ENCODE measurements at places on chromosomes 5 and 9. TPM values are rescaled to one million over a fixed set of nuclear protein-coding genes. Genes with fewer than 3 reads are reported as not detected.

ORM2 gene
- total RNA-seq = not detected

GRCh38 chr9:1880038-1880565, 135.0 kb upstream of the SMARCA2 start:
- no peak for DNase-seq

- no peak for DNase-seq
Measured at GRCh38 chr9:87223392-87224246, 274.0 kb upstream of the DAPK1 start.

DNA sequence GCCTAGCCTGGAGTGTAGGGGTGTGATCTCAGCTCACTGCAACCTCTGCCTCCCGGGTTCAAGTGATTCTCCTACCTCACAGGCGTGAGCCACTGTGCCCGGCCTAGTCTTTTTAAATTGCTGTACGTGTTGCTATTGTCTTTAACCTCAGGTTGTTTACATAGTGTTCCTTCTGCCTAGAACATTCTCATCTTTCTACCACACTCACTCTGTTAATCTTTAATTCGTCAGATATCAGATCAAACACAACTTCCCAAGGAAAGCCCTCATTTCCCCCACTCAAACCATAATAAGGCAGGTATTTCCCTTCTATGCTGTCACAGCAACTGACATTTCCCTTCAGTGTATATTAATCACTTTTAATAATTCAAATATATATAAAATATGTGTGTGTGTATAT, 1310.0 kb upstream of the C9orf72 start:
- no peak for DNase-seq

OSMR gene
- 9.1 TPM for total RNA-seq

DNA sequence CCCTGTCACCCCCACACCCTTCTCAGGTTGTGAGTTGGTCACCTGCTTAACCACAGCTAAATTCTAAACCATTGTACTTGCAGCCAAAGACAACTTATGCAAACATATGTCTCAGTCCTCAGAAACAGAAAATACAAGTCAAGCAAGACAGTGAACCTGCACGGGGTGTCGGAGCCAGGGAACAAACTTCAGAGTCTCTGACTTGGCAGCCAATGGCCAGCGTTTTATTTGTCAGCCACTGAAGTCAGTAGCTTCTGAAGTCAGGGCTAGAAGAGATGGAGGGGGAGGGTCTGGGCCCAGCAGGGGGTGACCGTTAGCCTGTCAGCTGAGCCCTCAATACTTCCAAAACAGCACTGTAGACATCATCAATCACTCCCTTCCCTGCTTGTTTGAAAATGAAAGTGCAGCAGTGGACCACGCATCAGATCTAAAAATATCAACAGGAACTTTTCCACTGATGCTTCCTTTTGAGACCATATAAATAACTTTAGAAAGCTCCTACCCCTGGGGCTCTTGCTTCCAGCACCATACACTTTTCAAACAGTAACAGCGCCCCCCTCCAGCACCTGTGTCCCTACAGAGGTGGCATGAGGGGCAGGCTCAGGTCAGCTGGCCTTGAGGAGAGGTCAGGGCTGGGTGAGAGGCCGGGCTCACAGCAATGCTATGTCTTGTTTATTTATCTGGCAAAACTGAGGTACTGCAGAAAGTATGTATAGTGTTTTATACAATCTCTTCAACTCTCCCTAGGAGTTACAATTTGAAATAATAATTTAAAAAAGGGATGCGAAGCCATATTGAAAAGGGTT, 142.5 kb downstream of the ACER2 start:
- peak; percentile 4 for DNase-seq

GRCh38 chr9:79116041-79116440, 455.7 kb upstream of the TLE4 start:
- peak; percentile 15 for DNase-seq

- no peak for DNase-seq
Measured at GRCh38 chr9:113522419-113522818, 58.9 kb downstream of the RGS3 start.

EXOSC3 gene
- total RNA-seq = 28.6 TPM

DNA sequence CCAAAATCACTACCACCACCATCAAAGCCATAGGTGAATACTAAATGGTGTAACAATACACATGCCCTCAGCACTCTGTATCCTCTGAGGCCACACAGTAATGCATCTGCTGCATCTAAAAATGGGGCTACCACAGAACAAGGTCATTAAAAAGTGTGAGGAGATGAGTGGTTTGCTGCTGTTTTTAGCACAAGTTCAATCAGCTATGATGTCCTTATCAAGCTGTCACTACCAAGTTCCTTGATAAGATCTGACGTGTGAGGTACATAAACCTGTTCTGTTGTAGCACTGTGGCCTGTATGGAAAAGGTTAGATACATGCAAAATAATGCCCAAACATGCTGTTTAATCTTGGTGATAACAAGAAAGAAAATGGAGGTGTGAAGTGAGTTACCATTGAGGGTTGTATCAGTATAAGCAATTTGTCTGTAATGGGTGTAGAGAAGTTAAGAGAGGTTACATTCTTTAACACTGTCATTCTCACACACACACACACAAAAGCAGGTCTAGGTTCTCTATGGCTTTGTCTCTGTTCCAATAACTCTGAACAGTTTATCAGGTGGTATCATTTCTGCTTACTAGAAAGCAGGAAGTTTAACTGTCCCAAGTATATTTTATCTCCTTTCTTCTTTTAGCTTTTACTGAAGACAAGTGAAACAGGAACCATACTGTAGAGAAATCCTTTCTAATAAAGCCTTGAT, 252.9 kb downstream of the CWC27 start:
- no peak for DNase-seq

- no peak for DNase-seq
Measured at GRCh38 chr9:107358986-107359385, 75.9 kb downstream of the RAD23B start.

DNA sequence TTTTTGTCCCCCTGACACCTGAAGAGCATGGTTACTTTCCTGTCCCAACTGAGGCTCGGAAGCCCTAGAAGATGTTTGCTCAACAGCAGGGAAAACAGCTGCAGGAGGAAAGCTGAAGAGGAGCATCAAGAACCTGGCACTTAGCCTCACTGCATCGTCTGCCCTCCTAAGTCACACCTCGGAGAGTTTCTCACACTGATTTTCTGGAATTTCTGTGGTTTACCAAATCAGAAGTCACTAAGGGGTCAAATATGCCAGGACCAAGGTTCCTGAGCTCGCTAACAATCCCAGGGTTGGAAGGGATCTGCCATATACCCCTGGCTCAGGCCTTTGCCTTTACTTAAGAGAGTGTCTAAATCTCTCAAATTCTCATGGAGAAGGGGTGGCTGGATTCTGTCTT, 5.3 kb downstream of the IL12B start:
- DNase-seq = no peak

- DNase-seq = no peak
Measured at GRCh38 chr5:370959-371810, 49.7 kb downstream of the AHRR start.

DNA sequence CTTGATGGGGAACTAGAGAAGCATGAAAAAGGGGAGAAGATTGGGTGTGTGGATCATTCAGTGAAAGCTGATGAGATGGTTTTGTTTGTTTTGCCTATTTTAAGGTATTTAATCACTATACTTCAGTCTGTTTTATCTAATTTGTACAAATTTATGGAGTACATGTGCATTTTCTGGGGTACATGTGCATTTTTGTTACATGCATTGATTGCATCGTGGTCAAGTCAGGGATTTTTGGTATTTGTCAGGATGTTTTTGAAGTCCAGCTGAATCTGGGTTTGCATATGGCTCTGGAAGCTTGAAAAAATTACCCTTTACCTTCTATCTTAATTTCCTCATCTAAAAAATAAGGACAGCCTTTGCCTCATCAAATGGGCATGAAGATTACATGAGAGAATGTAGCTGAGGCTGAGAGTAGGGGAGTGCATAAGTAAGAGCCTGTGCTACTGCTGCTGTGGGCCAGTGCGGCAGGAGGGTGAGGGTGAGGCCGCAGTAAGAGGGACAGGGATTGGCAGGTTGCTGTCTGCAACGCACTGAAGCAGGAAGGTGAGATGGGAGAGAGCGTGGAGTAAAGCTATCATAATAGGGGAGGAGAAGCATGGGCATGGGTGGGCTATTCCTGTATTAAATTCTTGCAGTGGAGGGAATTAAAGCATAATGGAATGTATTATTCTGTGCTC, 139.8 kb downstream of the NPR3 start:
- no peak for DNase-seq

GRCh38 chr9:107948601-107949000, 459.0 kb upstream of the KLF4 start:
- no peak for DNase-seq

DNA sequence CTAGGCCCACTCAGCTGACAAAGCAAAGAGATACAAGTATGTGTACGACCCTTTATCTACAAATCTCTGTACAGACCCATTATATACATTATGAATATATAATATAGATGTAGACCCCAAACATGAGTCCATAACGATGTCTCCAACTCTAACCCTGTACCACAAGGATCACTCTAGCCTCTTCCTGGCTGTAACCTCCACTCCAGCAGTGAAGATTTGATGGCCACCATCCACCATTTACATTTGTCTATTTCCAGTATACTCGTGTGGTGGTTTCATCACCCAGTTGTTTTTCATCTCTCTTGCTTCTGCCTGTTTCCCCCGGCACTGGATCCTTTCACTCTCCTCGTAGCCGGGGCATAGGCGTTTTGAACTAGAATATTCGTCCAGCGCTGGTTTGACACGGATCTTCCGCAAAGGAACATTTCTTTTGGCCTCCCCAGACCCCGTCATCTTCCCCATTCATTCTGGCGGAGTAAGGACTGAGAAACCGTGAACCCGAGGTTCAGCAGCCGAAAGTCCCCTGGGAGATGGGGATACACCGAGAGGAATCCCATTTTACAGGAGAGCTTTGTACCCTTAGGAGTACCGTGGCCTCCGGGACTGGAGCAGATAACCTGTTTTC, 828 bp upstream of the TRIO start:
- peak; percentile 36 for DNase-seq

GRCh38 chr9:93194221-93194625, 10.3 kb downstream of the WNK2 start:
- no peak for DNase-seq

- DNase-seq = no peak
Measured at GRCh38 chr9:90476058-90476457, 166.6 kb downstream of the DIRAS2 start.

DNA sequence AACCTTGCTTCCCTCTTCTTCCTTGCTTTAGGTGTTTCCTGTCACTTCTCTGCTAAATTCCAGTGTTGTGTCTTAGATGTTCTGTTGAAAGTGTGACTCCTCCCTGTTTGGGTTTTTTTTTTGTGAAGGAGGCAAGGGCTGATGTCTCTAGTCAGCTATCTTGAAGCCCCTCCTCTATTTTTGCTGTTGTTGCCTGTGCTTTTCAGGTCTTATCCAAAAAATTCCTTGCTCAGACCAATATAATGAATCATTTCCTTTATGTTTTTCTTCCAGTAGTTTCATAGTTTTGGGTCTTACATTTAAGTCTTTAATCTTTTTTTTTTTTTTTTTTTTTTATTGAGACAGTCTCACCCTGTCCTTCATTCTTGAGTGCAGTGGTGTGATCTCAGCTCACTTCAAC, 22.3 kb downstream of the RIC1 start:
- no peak for DNase-seq

GRCh38 chr9:96636368-96636767, 16.7 kb upstream of the CDC14B start:
- DNase-seq = no peak

GRCh38 chr5:152462021-152462721, 57.1 kb upstream of the NMUR2 start:
- DNase-seq = no peak

GRCh38 chr5:148353634-148354033, 18.3 kb downstream of the SPINK9 start:
- no peak for DNase-seq

- peak; percentile 37 for DNase-seq
Measured at GRCh38 chr5:141618030-141618803, 583 bp downstream of the DIAPH1 start.

- DNase-seq = peak; percentile 7
Measured at GRCh38 chr9:22143799-22144625, 134.9 kb upstream of the CDKN2B start.

PLAC8L1 gene
- 0.20 TPM for total RNA-seq

DNA sequence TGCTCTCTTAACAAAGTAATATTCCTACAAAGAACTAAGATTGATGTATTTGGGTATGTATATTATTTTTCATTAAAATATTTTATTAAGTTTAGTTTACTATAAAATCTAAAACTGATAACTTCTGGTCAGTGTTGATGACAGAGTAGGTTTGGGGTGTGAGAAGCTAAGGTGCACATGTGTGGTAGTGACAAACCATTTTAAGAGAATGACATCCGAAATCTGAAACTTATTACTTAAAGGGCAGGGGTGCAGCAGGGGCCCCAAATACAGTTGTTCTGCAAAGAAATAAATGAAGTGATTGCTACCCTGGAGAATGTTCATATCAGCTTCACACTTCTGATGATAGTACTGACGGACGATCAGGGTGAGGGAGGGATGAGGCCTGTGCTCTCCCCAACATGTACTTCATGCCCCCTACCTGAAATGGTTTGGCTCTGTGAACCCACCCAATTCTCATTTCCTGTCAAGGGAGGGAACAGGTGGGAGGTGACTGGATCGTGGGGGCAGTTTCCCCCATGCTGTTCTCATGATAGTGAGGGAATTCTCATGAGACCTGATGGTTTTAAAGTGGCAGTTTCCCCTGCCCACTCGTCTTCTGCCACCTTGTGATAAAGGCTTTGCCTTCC, 125.3 kb upstream of the RFX3 start:
- no peak for DNase-seq

GRCh38 chr5:1288439-1289335, 6.2 kb downstream of the TERT start:
- DNase-seq = no peak

- no peak for DNase-seq
Measured at GRCh38 chr5:110063640-110064602, 374.2 kb downstream of the MAN2A1 start.

ECSCR gene
- 472 TPM for total RNA-seq

UNC13B gene
- total RNA-seq = 20.4 TPM

LCN15 gene
- 0.22 TPM for total RNA-seq

DNA sequence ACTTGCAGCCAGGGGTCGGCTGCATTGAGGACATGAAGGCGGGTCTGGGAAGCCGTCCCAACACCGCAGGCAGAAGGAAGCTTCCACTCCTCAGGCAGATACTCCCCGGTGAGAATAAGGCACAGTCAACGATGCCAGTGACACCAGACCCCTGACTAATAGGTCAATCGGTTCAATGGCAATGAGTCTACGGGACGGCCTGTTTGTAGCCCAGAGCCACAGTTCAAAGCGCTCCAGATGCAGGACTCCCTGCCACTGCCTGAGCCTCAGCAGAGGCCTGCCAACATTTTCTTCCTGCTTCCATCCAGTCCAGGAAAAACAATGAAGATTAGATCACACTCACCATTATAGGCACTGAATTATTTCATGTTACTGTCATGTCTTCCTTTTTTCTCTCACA, 84.5 kb upstream of the SIMC1 start:
- DNase-seq = peak; percentile 58

C7 gene
- total RNA-seq = under 0.01 TPM

GTF2H2C gene
- 16.5 TPM for total RNA-seq

- DNase-seq = no peak
Measured at GRCh38 chr9:3177146-3177761, 333.4 kb upstream of the PUM3 start.

DNA sequence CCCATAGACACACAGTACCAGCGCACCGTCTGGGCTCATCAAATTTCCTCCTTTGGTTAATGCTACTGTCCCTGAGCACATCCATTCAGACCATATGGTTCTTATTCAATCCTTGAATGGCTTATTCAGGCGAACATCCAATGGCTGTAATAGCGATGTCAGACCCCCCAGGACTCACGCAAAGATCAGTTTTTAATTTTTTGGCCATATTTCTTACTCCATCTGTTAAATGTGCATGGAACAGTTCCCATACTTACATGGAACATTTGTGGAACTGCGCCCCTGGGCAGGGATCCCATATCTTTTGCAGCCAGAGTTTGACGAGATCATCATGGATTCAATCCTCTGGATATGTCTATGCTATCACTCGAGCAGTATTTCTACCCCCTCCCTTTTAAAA, 213.2 kb downstream of the ADAMTS6 start:
- no peak for DNase-seq
